Mucosa of gallbladder (tissue), 1 donor: ENCODE measurements at places on chromosomes 2 and 18. TPM values are rescaled to one million over a fixed set of nuclear protein-coding genes. Genes with fewer than 3 reads are reported as not detected.

GALNT13 gene
- total RNA-seq: 0.23 TPM

PDE1A gene
- 27.8 TPM for total RNA-seq

GAREM2 gene
- total RNA-seq: 4.9 TPM

CIDEA gene
- total RNA-seq: not detected

LYPD6B gene
- total RNA-seq: 98.5 TPM

- DNase-seq: no peak
Measured at GRCh38 chr18:10497206-10497749, 28.5 kb upstream of the NAPG start.

DNA sequence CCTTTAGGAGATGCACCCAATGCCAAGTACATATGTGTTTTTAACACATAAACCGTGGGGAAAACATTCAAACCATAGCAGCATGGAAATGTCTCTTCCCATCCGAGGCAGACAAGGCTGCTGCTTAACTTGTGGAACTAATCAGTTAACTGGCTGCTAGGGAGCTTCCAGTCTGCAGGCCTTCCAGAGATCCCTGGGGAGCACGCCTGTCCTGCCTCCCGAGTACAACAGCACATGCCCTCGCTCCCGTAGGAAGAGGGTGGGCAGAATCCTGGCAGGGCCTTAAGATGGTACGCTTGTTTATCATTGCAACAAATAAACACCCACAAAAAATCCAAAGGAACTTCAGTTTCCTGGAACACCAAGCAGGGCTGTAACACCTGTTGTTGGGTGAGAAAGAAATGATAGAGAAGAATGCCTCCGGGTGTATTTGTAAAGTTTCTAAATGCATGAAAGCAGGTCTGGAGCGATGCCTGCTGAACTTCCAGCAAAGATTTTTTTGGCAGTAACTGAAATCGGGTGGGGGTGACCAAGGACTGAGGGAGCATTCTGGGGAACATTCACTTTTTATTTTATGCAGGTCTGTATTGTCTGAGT lies 56.2 kb downstream of the EDAR start:
- no peak for DNase-seq

DNA sequence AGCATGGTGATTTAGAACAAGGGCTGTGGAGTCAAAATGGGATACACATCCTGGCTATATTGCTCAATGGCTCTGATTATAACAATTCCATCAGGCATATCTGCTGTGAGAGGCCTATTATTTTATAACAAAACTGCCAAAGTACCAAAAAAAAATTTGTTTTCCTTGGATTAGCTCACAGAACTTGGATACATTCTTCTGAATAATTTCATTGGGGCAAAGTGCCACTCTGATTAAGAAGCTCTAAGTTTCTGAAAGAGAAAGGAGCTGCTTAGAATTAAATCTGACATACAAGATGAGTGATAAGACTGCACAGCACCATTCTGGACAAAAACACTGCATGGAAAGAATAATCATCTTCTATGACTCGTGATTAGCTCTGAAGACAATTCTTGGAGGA lies 85.7 kb downstream of the SMC6 start:
- DNase-seq: no peak

- no peak for DNase-seq
Measured at GRCh38 chr2:194332799-194333490, 1324.1 kb upstream of the SLC39A10 start.

- peak; percentile 44 for DNase-seq
Measured at GRCh38 chr2:34012715-34013302, 413.7 kb upstream of the FAM98A start.

DNA sequence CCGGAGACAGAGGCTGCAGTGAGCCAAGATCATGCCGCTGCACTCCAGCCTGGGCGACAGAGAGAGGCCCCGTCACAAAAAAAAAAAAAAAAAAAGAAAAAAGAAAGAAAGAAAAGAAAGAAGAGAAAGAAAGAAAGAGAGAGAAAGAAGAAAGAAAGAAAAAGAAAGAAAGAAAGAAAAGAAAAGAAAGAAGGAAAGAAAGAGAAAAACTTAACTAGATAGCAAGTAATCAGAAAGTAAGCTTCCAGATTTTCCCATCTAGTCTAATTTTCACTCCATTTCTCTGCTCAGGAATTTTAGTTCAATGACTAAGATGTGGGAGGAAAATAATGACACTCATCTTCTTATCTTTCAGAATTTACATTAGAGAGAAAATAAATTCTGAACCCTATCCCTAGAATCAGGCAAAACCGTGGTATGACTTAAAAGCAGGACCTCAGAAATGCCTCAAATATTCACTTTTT lies 2.4 kb downstream of the GFPT1 start:
- DNase-seq: no peak

DNA sequence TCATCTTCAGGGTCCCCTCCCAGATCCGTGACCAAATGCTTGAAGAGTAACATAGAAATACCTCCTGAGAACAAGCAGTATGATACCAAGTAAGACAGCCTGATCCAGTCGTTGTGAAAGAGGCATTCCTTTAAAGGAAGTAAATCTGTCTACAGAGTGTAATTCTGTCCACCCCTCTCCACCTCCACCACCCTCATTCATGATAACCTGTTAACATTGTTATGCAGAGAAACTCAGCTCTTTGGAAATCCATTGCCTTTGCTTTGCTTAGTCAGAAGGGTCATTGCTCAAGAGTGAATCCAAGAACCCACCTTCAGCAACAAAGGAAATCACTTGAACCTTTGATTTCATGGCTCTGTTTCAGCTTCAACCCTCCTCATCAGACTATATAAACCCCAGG lies 155.6 kb downstream of the CYP26B1 start:
- no peak for DNase-seq

DNA sequence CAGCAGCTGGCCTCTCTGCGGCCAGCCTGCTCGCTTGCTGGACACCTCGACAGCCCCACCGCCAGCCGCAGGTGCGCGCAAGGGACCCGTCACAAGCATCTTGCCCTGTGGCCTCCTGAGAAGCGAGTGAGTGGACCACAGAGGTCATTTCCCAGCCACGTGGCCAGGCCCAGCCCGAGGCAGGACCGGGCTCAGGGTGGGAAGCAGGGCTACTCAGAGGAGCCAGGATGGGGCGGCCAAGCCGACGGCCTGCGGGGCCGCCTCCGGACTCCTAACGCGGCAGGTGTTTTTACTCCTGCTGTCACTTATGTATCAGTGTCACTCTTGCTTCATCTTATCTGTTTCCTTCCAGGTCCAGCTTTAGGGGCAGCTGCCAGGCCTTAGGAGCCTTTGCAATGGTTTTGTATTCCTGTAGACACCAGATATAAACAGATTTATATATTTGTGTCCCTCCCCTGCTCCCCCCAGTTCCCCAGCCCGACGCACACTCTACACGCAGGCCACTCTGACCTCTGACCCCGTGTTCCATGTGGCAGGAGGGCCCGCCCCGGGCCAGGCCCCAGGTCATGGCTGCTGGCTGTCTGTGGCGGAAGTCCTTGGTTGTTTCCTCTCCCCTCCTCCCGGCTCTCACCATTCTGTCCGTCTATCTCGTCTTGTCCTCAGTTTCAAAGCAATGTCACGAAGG lies 236.4 kb downstream of the ATAD2B start:
- DNase-seq: no peak

- no peak for DNase-seq
Measured at GRCh38 chr2:171547720-171548119, 25.4 kb downstream of the CYBRD1 start.

- no peak for DNase-seq
Measured at GRCh38 chr2:191114403-191114886, 36.3 kb downstream of the STAT4 start.

GRCh38 chr18:62437235-62438017 lies 85.4 kb upstream of the ZCCHC2 start:
- peak; percentile 74 for DNase-seq

- no peak for DNase-seq
Measured at GRCh38 chr2:68088940-68089339, 26.1 kb upstream of the C1D start.

DNA sequence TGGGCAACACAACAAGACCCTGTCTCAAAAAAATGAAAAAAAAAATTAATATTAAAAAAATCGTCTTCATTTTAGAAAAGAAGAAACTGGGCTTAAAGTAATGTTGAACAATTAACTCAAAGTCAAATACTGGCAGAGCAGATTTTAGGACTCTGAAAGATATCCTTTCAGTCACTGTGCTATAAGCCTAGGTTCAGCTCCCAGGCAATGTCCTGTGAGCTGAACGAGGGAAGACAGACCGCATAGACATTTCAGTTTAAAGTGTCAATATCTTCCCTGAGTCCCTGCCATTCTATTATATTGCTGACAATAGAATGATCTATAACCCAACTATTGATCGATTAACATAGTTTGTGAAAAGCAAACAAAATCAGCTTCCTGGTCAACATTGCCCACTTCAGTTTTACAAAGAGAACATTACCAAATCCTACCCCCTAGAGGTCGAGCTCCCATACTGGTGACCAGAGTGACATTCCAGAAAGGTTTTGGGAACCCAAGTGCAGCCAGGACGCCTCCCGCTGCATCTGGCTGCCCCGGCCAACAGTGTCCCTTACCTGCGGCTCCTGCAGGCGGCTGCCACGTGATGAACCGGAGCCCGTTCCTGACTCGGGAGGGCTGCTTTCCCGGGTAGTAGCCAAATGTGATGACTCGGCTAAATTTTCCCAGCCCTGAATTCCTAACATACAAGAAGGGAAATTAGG lies 639 bp downstream of the MRO start:
- peak; percentile 80 for DNase-seq

GRCh38 chr18:77405096-77405495 lies 155.4 kb downstream of the GALR1 start:
- DNase-seq: no peak

GRCh38 chr2:56534321-56534720 lies 350.5 kb downstream of the CCDC85A start:
- no peak for DNase-seq

GRCh38 chr2:190693533-190694232 lies 44.8 kb downstream of the NAB1 start:
- DNase-seq: no peak

DNA sequence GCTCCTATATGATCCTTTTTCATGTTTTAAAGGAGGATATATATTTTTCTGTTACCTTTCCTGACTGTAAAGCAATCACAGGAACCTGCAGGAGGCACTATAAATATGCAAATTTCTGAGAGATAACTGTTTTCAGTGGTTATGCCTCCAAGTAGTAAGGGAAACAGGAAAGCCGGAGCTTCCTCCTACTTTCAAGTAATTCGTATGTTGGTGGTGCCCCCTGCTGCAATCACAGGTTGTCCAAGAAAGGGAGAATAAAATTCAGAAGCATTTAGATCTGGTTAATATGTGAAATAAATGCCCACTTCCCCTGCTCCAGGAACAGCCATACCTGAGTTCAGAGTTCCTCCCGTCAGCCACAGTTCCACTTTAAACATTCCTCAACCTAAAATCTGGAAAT lies 12.0 kb upstream of the BCL11A start:
- DNase-seq: no peak

GRCh38 chr2:54454548-54455130 lies 1.5 kb upstream of the SPTBN1 start:
- DNase-seq: no peak

DNA sequence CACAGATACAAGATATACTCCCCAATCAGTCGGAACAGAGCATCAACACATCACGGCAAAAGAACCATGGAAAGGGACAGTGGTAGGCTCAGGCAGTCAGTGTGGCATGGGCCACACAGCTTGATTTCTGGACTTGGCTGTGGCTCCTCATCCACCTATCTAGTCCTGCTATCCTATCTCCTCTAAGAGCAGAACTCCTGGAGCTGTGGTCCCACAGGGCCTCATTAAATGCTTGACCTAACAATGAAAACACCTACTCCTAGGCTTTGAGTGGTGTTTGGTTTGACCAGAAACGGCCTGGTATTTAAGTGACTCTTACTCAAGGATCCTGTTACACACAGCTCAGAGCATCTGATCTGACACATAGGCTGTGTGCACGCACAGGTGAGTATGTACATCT lies 33.6 kb upstream of the SMAD2 start:
- DNase-seq: no peak
